ENCODE measurements at places on chromosomes 2 and 18.

DNA sequence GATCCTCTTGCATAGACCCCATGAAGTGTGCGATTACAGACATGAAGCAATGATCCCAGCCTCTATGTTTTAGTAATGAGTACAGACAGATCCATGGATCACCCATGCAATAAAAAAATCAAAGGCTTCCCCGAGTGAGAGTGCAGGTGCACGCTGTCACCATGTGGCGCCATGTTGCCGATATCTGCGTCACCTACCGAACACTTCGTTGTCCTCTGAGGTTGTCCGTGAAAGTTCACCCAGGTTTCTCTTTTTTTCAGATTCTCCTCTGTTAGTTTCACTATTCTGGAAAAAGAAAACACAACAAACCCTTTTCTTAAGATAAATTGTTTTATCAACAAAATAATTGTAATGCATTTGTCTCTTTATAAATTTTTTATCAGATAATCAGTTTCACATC lies 66.5 kb downstream of the MBP start:
- no peak for DNase-seq

- peak; percentile 18 for DNase-seq
These were observed 751 bp upstream of the NMI start for GRCh38 chr2:151289972-151290866.

- no peak for DNase-seq
These were observed 11.1 kb upstream of the EVA1A start for GRCh38 chr2:75571730-75572430.

GRCh38 chr2:233351423-233351822 lies 2.9 kb upstream of the DGKD start:
- DNase-seq, result no peak

Measured in activated CD4-positive, alpha-beta T cell treated with anti-CD3 and anti-CD28 coated beads for 4 hours (primary cell).